ENCODE measurements at places on chromosomes 12 and 14.

DNA sequence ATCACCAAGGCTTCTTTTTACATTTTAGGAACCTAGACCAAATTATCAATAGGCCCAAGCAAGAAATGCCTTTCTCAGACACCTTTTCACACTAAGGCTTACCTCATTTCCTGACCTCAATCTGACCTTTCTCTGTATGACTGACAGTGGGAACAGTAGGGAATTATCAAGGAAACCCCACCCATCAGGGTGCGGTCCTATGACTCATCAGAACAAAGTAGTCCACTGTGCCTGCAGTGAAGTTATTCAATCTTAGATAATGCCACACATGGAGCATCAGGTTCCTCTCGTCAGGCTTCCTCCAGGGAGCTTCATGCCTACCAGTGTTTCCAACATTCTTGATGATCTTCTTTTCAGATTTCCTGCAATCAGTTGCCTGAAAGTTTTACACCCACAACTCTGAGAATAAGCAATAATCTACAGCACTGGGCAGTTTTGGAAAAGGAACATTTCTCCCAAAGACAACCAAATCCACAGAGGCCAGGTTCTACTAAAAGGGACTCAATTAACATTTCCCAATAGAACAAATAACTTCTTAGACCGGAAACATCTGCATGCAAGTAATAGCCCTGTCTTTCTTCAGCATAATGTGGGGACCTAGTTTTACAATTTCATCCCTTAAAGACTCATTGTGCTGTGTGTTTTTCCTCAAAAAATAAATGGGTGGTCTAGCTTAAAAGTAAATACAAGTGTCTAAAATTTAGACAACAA, 35.9 kb upstream of the TMTC2 start:
- no peak for DNase-seq

DNA sequence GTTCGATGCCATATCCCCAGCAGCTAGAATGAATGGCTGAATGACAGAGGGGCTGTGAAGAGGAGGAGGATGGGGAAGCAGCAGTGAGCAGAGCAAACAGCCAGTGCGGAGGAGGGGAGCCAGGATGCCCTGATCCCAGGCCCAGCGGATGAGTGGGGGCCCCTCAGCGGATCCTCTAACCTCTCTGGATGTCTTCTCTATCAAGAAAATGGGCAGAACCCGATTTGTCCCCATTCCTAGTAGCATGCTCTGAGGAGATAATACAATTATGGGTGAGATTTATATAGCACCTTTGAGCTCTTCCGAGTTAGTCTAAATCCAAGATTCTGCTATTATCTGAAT, 30.0 kb upstream of the RPLP0 start:
- DNase-seq, result no peak

- no peak for DNase-seq
Measured at GRCh38 chr12:96486751-96487613, 2.4 kb upstream of the CFAP54 start.

DNA sequence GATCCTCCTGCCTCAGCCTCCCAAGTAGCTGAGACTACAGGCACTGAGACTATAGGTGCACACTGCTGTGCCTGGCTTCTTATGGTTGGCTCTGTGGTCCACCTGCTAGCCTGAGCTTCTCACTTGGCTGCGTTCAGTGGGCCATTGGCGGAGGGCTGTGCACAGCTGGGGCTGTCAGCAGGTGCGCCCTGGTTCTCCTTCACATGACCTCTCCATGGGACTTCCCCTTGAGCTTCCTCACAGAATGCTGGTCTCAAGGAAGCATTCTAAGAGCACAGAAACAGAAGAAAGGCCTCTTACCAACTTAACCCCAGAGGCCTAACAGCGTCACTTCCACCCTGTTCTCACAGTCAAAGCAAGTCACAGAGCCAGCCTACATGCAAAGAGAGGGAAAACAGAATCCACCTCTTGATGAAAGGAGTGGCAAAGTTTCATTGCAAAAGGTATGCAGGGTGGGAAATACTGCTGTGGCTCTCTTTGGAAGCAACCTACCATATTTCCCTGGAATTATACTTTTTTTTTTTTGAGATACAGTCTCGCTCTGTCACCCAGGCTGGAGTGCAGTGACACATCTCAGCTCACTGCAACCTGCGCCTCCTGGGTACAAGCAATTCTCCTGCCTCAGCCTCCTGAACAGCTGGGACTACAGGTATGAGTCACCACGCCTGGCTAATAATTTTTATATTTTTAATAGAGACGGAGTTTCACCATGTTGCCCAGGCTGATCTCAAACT, 9.3 kb downstream of the RILPL2 start:
- peak; percentile 73 for DNase-seq

GRCh38 chr12:114967151-114967550, 283.2 kb upstream of the TBX3 start:
- no peak for DNase-seq

DNA sequence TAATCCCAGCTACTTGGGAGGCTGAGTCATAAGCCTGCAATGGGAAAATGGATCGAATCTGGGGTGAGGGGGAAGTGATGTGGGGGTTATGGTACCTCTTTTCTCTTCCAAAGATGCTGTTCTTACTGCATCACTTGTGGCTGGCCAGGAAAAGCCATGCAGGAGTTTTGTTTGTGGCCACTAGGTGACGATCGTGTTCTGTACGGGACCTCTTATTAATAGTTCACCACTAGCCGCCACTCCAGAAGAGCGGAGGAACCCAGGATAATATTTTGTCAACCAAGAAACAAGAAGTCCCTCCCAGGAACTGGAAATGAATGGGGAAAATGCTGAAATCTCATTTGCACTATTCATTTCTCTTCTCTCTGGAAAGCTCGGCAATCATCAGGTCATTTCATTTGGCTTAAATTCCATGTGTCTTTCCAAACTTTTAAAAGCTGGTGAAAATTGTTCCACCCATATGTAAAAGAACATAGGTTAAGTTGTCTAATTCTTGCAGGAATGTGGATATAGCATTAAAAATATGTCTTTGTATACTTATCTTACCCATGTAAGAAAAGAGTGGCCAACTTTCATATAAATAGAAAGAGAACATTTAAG, 8.9 kb downstream of the GPR65 start:
- DNase-seq, result peak; percentile 66

DNA sequence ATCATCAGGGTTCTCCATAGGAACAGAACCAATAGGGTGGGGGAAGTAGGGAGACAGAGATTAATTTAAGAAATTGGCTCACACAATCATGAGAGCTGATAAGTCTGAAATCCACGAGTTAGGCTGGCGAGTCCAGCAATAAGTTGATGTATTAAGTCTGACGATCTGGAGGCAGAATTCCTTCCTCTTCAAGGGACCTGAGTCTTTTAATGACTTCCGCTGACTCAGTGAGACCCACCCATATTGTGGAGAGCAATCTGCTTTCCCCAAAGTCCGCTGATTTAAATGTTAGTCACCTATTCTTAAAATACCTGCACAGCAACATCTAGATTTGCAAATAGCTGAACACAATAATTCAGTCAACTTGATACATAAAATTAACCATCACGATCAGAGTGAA, 97.8 kb downstream of the SPTSSA start:
- no peak for DNase-seq

DNA sequence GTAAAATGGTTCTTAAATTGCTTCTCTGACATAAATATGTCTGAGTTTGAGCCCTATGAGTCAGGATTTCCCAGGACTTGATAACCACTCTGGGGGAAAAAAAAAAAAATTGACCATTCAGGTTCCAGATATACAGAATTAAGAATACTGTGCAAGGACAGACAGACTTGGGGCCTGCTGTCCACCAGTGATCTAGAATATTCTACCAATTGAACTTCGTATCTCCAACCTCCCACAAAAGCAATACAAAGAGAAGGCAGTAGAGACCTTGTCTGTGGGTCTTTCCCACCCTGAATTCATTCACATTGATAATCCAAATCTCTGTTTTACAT, 4.1 kb downstream of the SINHCAF start:
- no peak for DNase-seq

DNA sequence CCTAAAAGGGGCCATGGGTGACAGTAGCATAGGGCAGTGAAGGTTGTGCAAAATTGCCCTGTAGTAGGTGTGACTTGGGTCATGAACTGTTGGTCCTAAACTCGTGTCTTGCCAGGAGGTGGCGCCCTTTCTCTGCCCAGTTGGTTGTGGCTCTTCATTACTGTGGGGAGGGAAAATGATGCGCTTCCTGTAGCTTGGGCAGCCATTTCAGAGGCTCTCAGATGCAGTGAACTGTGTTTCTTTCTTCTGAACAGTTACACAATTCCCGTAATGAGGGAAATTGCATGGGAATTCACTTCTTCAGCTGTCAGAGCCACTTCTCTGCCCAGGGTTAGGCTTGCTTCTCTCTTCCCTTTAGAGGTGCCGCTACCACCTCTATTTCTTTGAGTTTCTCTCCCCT, 148.1 kb upstream of the NRXN3 start:
- peak; percentile 20 for DNase-seq

DNA sequence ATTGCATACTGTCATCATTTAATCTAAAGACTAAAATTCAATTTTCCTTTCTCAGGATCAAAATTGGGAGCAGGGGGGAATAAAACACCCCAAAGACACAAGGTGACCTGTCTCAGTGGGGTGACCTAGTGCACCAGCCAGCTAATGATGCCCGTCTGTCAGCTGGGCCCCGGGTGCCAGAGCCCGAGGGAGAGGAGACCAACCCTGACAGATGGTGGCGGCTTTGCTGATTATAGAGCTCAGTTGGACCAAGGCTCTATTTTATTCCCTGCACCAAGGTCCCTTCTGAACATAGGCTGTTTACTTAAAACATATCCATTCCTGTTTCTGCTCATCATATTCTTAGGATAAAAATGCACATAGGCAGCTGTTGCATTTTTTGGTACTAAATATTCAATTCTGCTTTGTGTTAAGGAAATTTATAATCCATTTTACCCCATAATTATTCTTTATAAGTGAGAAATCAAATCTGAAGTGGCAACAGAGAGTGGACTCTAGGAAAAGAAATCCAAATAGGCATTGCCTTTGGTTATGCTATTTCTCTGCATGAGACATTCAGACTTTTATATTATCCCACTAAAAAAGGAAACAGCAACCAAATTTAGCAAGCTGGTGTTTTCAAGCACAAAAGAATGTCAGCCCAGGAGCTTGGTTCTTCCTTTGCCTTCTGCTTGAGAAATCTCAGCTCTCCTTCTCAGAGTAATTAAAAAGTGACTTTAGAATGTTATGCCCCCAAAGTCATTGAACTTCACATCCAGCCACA, 96.8 kb upstream of the IFNG-AS1 start:
- no peak for DNase-seq

- DNase-seq, result no peak
Measured at GRCh38 chr14:100371773-100372172, 48.6 kb downstream of the SLC25A47 start.

- DNase-seq, result no peak
Measured at GRCh38 chr14:96254687-96255086, 1.3 kb upstream of the BDKRB1 start.

DNA sequence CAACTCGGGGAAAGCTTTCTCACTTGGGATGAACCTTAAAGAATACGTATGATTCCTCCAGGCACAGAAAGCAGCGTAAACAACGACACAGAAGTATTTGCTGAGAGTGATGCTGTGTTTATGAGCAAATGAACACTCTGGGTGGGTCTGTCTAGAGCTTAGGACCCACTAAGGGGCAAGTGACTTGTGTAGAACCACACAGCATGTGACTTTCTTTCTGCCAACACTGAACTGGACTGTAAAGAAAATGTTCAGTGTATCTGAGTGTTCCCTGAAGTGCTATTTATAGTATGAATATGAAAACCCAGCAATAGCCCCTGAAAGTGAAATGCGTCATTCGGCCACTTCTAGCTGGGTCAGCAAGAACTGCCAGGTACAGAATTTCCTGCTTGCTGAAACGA, 78.5 kb downstream of the ST8SIA1 start:
- no peak for DNase-seq

DNA sequence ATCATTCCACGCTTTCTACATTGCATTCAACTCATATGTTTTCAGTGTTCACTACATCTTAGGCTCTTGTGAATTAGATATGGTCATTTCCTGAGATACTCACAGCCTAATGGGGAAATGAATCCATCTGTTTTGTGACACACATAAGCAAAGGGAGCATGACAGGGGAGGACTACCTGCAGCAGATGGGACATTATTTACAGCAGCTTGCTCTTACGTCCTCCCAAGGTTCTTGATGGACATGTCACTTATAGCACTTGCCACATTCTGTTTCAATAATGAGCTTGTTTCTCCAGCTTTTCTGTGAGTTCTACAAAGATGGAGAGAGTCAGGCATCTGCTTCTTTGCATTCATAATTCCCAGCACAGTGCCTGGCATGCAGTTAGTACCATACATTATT, 1509.6 kb upstream of the TMEM132C start:
- DNase-seq, result no peak

DNA sequence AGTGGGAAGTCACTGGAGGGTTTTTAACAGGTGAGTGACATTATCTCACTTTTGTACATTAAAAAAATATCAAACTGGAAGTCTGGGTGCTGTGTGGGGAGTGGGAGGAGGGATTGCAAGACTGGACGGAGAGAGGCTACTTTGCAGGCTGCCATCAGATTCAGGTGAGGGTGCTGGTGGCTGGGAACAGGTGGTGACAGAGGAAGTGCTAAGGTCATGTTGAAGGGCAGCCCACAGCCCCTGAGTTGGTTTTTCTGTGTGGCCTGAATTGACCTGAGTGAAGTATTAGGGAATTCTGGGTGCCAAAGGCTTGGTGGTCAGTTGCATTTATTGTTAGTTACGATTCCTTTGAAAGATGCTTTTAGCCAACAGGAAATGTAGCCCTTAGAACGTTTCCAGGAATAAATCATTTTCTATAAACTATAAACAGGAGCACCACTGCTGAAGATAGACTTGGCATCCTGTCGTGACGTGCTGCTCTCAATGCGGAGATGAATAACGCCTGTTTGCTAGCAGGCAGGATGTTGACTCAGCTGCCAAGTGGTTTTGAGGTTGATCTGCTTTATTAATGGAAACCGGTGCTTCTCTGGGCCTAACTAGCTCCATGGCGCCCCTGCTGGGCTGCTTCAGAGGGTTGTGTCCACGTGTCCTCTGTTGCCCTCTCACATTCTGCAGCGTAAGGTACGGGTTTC, 707.5 kb upstream of the TMEM132C start:
- peak; percentile 33 for DNase-seq

GRCh38 chr12:69470189-69471075, at the start of gene FRS2:
FRS2 (plus strand) TSS chr12:69470388; CDS start chr12:69569031, 98,643 bp downstream.
- DNase-seq, result peak; percentile 79

DNA sequence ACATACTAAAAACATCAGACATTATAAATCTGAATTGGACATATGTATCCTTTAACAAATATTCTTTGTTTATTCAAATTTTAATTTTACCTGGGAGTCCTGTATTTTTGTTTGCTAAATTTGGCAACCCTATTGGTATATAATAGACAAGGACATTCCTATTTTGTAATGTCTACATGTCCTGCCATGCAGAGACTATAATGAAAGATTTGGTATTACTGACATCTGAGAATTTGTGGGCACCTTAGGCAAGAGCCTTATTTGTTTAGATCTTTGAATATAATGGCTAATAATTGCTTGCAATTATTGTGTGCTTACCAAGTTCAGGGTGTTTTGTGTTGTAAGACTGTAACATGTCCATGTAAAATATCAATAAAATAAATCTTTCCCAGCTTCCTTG, 334.4 kb downstream of the KCNH5 start:
- DNase-seq, result no peak
